ENCODE measurements at places on chromosomes 2 and 18.

DNA sequence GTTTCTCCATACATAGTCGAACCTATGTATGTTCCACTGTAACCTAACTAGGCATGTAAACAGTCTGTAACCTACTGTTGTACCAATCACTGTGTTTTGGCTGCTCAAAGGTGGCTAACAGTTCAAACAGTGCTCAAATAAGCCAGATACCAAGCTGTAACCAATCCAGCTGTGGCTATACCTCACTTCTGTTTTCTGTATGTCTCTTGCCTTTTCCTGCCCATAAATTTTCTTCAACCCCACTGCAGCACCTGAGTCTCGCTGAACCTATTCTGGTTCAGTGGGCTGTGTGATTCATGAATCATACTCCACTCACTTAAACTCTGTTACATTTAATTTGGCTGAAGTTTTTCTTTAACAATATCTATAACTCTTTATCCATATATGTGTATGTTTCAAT lies 340.7 kb downstream of the LPIN1 start:
- no peak for DNase-seq

DNA sequence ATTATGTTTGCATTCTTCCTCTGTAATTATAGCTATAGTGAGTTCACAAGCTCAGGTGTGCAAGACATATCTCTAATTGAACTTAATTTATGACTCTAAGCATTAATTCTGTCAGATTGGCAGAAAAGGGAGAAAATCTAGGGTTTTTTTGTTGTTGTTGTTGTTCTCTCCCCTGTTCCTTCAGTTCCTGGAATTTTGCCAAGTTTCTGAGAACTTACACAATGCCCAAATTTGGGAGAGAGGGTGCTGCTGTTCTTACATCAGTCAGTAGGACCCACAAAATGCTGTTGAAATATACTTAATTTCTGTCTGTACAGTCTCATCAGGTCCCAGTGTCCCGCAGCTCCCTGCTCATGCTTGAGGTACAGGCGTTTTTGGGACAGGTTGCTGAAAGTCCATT lies 221.8 kb upstream of the RBMS1 start:
- DNase-seq = no peak

- no peak for DNase-seq
Observed at GRCh38 chr2:229956491-229956890, 34.2 kb downstream of the FBXO36 start.

GRCh38 chr2:15808944-15809343 lies 131.4 kb upstream of the MYCN start:
- DNase-seq = no peak

GRCh38 chr2:50480507-50480906 lies 551.4 kb downstream of the NRXN1 start:
- no peak for DNase-seq

GRCh38 chr18:6409933-6410332 lies 4.8 kb downstream of the L3MBTL4 start:
- no peak for DNase-seq

- no peak for DNase-seq
Observed at GRCh38 chr2:108118996-108119395, 120.8 kb upstream of the SULT1C3 start.

GRCh38 chr18:63476668-63477067 lies at the start of gene SERPINB5:
Gene SERPINB5 (plus strand): TSS chr18:63476958. CDS start chr18:63484429, 7,471 bp downstream.
- no peak for DNase-seq
